Stimulated activated CD8-positive, alpha-beta memory T cell treated with anti-CD3 and anti-CD28 coated beads, Interleukin-4, amount 100 ng/mL, for 48 hours (primary cell): ENCODE measurements at places on chromosomes 1 and 21.
A peak's percentile ranks its signal among the peaks of the same experiment; 100 is the strongest.

DNA sequence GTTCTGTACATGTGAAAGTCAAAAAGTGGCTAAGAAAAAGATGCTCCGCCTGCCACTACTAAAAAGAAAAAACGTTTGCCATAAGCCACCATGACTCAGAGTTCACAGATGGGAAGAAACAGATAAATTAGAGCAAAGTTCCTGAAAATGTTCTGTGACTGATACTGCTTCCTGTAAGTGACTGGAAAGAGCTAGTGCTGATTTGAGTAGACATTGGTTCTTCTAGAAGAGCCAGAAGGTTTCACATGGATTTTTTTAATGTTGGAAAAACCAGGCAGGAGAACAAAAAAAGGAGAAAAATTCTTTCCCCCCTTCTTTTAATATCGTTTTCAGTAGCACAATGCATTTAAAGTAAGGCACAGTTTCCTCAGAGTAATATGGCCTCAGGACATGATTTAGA, 221.4 kb downstream of the HLX start:
- no peak for DNase-seq

DNA sequence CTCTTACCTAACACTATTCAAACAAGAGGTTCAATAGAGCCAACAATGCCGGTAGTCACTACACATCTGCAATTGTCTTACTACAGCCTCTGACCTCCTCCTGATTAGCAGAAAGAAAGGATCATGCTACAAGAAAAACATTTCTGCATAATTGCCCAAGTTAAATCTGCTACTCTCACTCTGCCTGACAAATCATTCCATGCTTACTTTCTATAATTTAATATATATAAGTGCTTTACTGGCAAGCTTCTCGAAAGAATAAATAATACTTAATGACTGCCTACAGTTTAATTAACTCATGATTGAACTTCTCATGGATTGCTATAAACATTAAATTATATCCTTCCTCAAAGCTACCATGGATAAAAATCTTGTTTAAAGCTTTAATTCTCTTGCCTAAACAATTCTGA, 156.0 kb downstream of the SLC45A1 start:
- DNase-seq: no peak

GRCh38 chr1:216186816-216187215, 236.4 kb downstream of the USH2A start:
- no peak for DNase-seq

- no peak for DNase-seq
Measured at GRCh38 chr1:44905276-44905675, 62.2 kb upstream of the PTCH2 start.

DNA sequence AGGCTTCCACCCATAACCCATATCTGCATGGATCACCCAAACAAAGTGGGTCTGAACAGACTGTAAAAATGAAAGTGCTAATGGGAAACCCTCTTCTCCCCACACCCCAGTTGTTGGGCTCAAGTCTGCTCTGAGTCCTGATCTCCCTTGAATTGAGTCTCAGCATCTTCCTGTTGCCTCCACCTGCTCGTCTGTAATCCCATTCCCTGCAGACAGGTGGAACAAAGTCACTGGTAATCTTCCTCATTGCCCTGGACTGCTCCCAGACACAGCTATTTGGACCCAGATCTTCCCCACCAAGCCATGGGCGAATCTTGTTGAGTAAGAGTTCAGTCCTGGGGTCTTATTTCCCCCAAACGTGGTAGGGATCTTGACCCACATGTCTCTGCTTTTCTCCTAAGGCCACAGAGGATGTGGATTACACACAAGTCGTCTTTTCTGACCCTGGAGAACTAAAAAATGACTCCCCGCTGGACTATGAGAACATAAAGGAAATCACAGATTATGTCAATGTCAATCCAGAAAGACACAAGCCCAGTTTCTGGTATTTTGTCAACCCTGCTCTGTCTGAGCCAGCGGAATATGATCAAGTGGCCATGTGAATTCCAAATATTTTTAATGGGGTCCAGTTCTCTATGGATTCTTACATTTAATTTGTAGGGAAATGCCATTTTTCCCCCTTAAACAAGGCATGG, 15.7 kb downstream of the AVPR1B start:
- DNase-seq: no peak

DNA sequence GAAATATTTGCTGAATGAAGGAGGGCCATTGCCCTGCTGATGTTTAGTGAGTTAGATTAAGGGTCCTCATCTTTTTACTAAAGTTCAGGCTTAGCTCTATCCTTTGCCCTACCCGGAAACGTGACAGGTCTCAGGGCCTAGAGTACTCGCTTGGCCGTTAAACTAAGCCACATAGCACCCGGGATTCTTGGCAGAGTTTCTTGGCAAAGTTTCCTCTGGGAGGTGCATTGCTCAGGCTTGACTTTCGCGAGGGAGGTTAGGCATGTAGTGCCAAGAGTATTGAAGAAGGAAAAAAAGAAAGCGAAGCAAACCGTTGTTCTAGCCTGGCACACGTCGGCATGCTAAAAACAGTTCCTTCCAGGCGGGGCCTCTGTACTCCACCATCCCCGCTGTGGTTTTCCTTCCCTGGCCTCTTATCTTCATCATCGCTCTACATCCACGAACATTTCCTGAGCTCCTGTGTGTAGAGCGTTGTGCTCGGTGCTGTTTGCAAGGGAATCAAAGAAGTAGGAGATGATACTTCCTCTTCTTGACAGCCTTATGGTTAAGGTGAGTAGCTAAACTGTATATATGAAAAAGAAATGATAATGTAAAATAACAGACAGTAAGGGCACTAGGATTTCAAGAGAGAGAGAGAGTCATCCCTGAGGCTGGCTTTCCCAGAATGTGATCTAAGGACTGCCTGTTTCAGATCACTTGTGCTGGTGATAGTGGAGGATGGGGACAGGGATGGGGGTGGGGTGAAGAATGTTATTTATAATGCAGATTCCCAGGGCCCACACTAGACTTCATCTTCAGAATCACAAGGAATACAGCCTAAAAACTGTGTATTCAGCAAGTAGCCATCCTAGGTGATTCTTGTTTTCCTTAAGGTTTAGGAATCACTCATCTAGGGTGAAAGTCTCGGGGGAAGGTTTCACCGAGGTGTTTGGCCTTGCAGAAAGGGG, 18.8 kb downstream of the RNF220 start:
- no peak for DNase-seq

DNA sequence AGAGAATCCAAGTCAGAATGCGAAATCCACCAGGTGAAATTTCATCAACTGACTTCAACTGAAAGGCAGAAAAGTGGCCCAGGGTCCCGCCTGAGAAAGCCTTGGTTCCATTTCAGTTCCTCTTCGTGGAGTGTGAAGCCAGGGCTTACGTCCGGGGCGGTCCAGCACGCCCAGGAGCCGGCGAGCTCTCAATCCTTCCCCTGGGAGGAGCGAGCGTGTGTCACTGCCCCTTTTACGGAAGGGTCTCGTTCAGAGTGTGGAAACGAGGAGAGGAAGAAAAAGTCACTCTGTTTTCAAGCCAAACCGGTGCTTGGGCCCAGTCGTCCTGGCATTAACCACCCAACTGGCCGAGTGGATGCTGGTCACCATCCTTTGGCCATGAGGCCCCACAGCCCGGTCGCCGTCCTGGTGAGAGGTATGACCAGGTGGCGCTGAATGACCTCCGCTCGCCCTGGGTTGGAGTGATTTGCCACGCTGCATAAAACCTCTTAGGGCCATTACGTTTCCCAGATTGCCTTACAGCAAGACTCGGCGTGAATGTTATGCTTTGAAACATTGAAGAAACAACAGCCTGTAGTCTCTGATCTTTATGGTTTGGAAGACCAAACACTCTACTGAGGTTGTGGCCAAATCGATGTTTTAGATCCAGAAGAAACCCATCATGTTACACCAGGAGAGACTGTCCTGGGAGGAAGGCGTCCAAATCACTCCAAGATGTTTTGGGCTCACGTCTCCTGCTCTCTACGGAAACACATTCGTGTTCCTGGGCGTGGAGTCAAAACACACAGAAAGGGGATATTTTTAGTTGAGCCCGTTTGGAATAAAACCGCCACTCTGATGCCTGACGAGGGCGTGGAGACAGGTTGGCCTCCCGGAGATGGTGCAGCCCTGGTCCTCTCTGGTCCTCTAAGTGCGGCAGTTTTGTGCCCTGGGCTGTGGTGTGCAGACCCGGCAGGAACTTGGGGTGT, 93.6 kb upstream of the ACTRT2 start:
- DNase-seq: no peak

- DNase-seq: no peak
Measured at GRCh38 chr1:198254521-198254920, 97.7 kb downstream of the NEK7 start.

GRCh38 chr1:166630369-166630768, 208.9 kb upstream of the POGK start:
- DNase-seq: no peak

DNA sequence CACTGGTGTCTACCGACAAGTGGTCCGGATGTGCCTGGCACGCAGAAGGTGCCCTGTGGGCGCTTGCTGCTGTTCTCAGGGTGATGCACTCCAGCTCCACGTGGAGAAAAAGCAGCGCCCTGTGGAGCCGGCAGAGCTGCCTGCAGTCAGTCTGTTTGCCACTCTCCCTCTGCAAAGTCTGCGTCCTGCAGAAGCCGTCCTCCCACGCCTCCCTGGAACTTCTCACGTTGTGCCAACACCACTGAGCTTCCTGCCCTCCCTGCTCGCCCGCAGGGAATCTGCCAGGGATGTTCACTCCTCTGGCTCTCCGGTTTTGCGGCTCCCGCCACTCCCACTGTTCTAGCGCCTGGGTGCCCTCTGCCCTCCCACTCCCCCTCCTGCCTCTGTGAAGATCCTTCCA, 19.8 kb upstream of the UBXN10 start:
- no peak for DNase-seq

DNA sequence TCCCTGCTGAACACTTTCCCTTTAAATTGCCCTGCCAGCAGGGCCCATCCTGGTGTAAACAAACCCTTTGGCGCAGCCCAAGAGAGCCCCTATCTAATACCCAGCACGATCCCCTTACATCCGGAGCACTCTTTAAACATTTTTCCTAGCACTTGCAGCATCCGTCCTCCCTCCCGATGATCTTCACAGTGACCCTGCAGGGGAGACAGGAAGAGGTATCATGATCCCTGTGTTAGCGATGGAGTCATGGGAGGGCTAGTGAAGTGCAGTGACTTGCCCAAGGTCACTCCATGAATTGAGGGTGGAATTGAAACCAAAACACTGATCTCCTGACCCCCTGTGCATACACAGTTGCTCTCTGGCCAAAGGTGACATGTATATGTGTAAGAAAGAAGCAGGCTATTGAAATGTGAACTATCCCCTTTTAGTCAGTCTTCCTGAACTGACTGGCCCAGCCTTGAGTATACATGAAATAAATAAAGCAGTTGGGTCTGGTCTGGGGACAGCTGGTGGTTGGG, 9.8 kb upstream of the KCNQ4 start:
- DNase-seq: no peak

- DNase-seq: no peak
Measured at GRCh38 chr1:2850502-2850901, 49.0 kb upstream of the TTC34 start.

DNA sequence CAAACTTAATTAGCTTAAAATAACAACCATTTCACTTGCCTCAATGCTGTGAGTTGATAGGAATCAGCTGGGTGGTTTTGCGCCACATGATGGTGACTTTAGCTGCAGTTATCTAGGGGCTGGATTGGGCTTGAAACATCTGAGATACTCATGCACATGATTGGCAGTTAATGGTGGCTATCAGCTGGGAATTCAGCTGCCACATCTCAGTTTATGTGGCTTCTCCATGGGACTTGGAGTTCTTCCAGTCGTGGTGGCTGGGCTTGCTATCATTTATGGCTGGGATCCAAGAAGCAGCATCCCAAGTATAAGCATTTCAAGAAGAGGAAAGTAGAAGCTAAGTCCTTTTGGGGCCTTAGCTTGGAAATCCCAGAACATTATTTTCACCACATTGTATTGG, 36.4 kb downstream of the PDC start:
- no peak for DNase-seq

- no peak for DNase-seq
Measured at GRCh38 chr1:41420860-41421259, 59.6 kb downstream of the FOXO6 start.

GRCh38 chr1:229342656-229343569, at the start of gene CCSAP:
Gene CCSAP (minus strand): TSS chr1:229343047. CDS start chr1:229342465, 582 bp downstream.
- peak; percentile 53 for DNase-seq

DNA sequence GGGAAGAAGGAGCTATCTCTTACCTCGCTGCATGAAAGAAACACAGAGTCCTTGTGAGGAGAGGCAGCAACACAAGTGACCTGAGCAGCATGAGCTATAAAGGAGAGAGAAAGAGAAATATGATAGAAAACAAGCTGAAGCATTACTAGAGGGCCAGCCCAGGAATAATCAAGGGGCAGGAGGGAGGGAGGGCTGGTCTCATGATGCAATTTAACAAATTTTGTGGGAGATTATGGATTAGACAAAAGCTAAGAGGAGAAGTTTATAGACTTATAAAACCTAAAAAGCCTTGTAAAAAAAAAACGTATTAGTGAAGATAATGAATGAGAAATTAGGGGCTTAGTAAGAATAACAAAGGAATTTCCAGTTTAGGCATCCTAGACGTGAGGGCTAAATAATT, 5.0 kb downstream of the WDR77 start:
- DNase-seq: no peak

- no peak for DNase-seq
Measured at GRCh38 chr1:167033646-167034045, 44.6 kb downstream of the MAEL start.

- no peak for DNase-seq
Measured at GRCh38 chr21:46187814-46188213, 3.6 kb upstream of the SPATC1L start.

DNA sequence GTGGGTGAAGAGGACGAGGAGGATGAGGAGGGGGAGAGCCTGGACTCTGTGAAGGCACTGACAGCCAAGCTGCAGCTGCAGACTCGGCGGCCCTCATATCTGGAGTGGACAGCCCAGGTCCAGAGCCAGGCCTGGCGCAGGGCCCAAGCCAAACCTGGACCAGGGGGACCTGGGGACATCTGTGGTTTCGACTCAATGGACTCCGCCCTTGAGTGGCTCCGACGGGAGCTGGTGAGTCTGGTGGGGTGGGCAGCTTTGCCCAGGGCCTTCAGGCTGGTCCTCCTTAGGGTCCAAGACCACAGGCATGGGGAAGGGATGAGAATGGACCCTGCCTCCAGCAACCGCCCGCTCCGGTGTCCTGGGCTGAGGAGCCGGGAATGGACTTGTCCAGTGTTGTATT, 430 bp downstream of the FAM167B start:
- DNase-seq: no peak

GRCh38 chr1:77513839-77514763, 168.4 kb downstream of the ZZZ3 start:
- no peak for DNase-seq
